ENCODE measurements at places on chromosomes 12 and 14.

- no peak for DNase-seq
These were observed 163.2 kb downstream of the PAH start for GRCh38 chr12:102753802-102754201.

GRCh38 chr14:22819151-22819988, 4.1 kb upstream of the SLC7A7 start:
- no peak for DNase-seq

GRCh38 chr14:72476657-72477499, 417.0 kb downstream of the DPF3 start:
- DNase-seq: peak; percentile 63

- no peak for DNase-seq
These were observed 149.6 kb downstream of the ADAMTS20 start for GRCh38 chr12:43402436-43402835.

GRCh38 chr14:101875727-101876554, 88.4 kb upstream of the DYNC1H1 start:
- no peak for DNase-seq

GRCh38 chr12:114926341-114926740, 242.4 kb upstream of the TBX3 start:
- DNase-seq: no peak

DNA sequence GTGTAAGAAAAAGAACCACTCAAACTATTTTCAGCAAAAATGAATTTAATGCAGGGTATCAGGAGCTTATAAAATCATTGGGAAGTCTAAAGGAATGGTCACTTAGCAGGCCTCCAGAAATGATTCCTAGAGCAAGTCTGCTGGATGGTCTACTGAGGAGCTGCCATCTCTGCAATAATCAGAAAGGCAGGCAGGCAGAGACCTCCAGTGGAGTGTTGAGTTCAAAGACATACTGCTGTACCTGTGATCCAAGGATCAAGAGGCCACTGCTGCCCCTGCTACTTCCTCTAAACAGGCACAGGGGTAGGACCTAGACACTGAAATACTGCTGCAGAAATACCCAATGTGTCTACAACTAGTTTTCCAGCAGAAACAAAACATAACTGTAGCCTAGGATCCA, 14.5 kb upstream of the KICS2 start:
- no peak for DNase-seq

DNA sequence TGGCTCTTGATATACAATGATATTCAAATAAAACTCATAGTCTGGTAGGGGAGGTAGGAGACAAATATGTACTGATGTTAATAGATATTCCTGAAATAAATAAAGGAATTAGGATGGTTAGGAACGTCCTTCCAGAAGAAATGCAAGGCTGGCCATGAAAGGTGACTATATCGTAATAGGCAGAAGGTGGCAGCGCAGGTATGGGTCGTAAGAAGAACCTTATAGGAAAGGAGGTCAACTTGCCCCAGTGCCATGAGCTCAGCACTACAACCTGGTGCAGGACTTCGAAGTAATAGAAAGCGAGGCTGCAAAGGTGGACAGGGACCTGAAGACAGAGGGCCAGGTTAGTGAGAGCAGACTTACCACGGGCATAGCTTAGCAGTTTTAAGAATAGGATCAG, 55.3 kb upstream of the FGD4 start:
- no peak for DNase-seq

DNA sequence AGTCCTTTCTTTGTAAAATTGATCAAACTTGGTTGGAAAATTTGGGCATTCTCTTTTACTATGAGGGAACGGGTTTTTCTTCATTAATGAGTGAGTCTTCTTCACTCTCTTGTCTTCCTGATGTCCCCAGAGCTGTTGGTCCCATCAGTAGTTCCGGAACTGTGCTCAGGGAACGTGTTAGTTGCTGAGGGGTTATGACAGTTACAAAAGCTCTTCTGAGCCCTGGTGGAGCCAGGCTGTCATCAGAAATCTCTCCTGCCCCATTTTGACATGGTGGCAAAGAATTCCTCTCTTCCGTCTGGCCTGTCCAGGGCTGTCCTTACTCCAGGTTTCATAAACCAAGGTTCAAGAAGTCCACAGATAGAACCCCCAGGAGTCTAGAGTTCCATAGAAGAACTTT, 208.5 kb downstream of the SLC41A2 start:
- DNase-seq: no peak

DNA sequence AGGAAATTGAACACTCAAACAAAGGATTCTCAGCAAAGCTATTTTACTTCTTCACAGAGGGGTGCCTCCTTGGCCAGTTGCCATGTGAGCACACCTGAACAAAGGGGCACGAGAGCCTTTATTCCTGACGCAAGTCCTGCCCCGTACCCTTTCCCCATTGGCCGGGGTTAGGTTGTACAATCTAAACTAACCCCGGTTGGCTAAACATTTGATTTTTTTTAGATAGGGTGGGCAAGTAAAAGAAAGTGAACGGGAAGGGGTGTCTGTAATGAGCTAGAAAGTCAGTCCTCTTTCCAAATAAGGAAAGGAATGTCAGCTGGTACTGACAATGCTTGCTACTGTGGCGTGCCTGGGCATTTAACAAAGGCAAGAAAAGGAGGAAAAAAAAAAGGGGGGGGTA, 135.5 kb upstream of the CDKN3 start:
- DNase-seq: no peak

GRCh38 chr12:3510597-3510996, 19.6 kb downstream of the PRMT8 start:
- no peak for DNase-seq

DNA sequence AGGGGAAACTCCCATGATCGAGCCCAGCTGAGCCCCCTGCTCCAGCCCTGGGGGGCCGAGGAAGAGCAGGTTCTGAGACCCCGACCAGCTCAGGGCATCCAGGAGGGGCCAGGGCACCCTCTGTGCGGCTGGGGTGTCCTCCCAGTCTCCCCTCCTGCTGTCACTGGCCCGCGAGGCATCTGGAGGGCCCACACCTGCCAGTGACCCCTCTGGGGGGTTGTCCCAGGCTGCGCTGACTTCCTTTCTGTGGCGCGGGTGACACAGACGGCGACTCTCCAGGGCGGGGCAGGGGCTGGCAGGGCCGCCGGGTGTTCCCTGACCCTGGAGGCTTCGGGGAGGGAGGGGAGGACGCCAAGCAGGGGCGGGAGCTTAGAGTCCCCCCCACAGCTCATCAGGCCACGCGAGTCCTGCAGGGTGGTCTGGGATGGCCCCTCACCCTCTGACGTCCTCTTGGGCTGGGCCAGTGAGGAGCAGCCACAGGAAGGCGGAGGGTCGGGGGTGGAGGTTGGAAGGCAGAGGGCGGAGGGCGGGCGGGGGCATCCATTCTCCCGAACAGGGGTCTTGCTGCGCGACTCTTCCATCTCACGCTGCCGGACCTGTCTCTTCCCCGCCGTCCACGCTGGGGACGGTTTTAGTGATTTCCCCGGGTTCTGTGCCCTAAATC, 38.6 kb upstream of the FBRSL1 start:
- DNase-seq: no peak

DNA sequence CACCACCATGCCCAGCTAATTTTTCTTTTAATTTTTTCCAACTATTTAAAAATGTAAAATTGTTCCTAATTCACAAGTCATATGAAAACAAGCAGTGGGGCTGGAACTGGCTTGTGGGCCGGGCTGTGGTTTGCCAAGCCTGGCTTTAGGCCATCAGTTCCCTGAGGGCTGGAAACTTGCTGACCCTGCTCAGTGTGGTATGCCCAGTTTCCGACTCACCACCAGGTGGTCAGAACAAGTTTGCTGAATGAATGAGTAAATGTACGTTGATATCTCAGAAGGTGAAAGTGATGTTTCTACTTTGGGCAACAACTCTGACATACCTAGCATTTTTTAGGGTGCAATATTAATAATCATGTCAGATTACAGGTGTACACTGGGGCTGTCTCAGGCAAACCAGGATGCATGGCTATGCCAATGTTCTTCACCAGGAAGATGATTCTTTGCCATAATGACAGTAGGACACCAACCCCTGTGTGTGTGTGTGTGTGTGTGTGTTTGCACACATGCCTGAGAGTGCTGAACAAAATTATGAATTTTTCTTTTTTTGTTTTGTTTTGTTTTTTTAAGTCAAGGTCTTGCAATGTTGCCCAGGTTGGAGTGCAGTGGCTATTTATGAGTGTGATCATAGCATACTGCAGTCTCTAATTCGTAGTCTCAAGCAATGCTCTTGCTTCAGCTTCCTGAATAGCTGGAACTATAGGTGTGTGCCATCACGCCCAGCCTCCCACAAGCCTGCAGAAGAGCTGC, 106.1 kb downstream of the PTPN11 start:
- DNase-seq: no peak

DNA sequence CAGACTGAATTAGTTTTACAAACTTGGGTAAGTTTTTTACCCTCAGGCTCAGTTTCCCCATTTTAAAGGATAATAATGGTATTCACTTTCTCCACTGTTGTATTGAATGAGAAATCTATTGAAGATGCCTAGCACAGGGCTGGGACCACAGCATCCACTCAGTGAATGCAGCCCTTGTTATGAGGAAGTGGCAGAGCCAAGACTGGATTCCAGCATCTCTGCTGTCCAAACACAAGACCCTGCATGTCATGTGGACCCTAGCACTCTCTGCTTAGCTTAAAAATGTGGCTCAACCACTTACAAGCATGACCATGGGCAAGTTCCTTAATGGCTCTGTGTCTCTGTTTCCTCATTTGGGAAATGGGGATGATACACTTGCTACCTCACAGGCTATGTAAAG, 24.1 kb upstream of the TRIM9 start:
- DNase-seq: no peak

- no peak for DNase-seq
These were observed 15.1 kb downstream of the CALCOCO1 start for GRCh38 chr12:53712059-53712643.

GRCh38 chr12:3375326-3375725, 115.7 kb upstream of the PRMT8 start:
- no peak for DNase-seq

DNA sequence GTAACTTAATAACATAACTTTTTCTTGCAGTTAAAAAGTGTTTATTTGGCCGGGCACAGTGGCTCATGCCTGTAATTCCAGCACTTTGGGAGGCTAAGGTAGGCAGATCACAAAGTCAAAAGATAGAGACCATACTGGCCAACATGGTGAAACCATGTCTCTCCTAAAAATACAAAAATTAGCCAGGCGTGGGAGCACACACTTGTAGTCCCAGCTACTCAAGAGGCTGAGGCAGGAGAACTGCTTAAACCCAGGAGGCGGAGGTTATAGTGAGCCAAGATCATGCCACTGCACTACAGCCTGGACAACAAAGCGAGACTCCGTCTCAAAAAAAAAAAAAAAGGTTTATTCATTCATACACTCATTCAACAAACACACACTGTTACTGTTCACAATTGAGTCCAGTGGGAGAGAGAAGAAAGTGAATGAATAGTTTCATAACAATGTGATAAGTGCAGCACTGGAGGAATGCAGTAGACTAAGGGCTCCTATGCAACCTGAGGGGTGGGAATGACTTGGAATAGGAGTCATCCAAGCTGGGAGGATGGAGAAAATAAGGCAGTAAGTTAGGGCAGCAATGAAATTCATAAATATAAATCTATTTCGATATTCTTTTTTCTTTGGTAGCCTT, 19.8 kb downstream of the DAD1 start:
- DNase-seq: no peak

DNA sequence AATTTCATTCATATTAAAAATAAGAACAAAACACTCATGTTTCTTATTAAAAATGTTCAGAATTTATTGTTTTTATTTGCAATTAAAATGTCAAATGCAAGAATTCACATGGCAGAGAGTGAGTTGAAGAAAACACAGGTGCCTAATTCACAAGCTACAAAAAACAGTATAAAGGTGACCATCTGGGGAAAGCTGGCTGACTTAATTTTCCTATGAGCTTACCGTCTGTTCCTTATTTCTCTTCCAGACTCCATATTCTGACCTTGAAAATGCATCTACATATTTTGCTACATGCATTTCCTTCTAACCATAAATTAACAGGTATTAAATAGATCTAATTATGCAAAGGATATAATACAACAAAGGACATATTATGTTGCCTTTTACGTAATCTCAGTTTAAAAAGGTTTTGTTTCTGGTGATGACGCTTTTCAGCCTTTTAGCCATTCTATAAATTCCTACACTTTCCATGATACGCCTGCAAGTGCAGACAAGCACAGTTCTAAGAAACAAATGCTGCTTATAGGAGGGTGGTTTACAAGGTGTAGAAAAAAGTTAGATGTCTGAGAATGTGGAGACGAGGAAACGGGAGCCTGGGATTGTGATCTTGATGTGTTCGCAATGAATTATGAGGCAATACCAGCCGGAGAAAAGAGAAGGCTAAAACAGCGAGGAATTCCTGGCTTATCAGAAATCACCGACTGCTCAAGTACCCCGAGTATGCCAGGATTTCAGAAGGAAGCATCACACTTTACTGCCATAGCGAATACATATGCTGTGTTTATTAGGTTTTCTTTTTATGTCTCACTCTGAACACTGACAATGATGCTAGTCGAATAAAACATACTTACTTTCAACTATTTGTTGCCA, 24.6 kb downstream of the LIN7A start:
- no peak for DNase-seq

GRCh38 chr12:46459861-46460545, 87.4 kb upstream of the SLC38A2 start:
- DNase-seq: no peak

- DNase-seq: no peak
These were observed 21.2 kb downstream of the DEGS2 start for GRCh38 chr14:100138082-100138787.

GRCh38 chr12:130559806-130560205, 156.3 kb downstream of the RIMBP2 start:
- no peak for DNase-seq

- no peak for DNase-seq
These were observed 269.4 kb upstream of the ALG10 start for GRCh38 chr12:33752854-33753253.

DNA sequence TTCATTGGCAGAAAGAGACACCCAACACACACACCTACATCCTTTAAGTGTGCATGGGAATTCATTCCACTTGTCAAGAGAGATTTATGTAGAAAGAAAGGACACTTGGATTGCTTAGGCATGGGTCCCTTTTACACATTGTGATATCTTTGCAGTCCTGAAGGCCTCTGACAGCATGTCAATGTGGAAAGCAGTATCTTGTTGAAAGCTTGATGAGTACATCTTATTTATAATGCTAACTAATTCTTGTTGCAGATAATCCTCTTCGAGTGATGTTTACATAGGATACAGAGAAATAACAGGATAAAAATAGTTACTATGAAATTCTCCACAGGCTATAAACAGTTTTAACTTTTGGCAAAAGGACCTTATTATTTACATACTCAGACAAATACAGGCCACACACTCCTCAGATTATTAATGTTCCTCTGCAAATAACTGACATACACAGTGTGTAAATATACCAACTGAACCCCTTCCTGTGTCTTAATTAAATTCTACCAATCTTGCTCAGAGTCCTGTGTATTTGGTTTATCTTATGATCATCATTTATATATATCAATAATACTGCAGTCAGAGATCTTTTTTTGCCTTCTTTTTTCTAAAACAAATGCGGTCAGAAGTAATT, 111.8 kb upstream of the DIO2 start:
- DNase-seq: no peak

- no peak for DNase-seq
These were observed 17.7 kb downstream of the FAM222A start for GRCh38 chr12:109731231-109731731.

GRCh38 chr12:123712780-123713319, 697 bp downstream of the ATP6V0A2 start:
- no peak for DNase-seq

GRCh38 chr14:28057359-28058296, 709.0 kb upstream of the FOXG1 start:
- no peak for DNase-seq

All from activated CD8-positive, alpha-beta memory T cell treated with anti-CD3 and anti-CD28 coated beads for 4 hours (primary cell).